ENCODE measurements at places on chromosomes 12 and 14. TPM values are rescaled to one million over a fixed set of nuclear protein-coding genes. Genes with fewer than 3 reads are reported as not detected.

- no peak for DNase-seq
These were observed 60.0 kb upstream of the ASPG start for GRCh38 chr14:104025534-104025933.

- no peak for DNase-seq
These were observed 463.9 kb upstream of the ATP2B1 start for GRCh38 chr12:90172524-90172923.

The C14orf39 gene
- 1.4 TPM for total RNA-seq

The SERPINA10 gene
- total RNA-seq = 2.6 TPM
